ENCODE measurements at places on chromosomes 6 and 20.

GRCh38 chr6:79947191-79948186 is at the start of gene ELOVL4:
TSS of gene ELOVL4 (minus strand) at chr6:79947553. CDS start at chr6:79947279, 274 bp downstream.
- DNase-seq, result no peak

- DNase-seq, result no peak
Measured at GRCh38 chr6:86949771-86950170, 12.4 kb downstream of the HTR1E start.

- DNase-seq, result no peak
Measured at GRCh38 chr6:13278991-13279390, 49.3 kb downstream of the TBC1D7 start.

DNA sequence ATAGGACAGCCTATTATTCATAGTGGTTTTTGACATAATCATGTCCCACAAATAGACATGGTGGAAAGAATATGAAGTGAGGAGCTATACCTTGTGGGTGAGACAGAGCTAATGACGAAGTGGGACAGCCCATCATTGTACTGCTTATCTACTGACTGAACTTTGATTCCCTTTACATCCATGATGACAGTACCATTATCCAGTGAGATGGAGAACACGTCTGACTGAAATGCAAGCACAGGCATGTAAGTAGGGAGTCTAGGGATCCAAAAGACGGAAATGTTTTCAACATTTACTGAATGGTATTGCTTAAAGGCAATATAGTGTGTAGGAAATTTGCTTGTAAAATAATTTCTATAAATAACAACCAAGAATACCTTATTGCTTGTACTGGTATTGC is 43.5 kb downstream of the FAM229B start:
- DNase-seq, result no peak

GRCh38 chr6:34027445-34027936 is 118.4 kb downstream of the GRM4 start:
- no peak for DNase-seq

- no peak for DNase-seq
Measured at GRCh38 chr20:51373713-51374455, 168.6 kb downstream of the NFATC2 start.

DNA sequence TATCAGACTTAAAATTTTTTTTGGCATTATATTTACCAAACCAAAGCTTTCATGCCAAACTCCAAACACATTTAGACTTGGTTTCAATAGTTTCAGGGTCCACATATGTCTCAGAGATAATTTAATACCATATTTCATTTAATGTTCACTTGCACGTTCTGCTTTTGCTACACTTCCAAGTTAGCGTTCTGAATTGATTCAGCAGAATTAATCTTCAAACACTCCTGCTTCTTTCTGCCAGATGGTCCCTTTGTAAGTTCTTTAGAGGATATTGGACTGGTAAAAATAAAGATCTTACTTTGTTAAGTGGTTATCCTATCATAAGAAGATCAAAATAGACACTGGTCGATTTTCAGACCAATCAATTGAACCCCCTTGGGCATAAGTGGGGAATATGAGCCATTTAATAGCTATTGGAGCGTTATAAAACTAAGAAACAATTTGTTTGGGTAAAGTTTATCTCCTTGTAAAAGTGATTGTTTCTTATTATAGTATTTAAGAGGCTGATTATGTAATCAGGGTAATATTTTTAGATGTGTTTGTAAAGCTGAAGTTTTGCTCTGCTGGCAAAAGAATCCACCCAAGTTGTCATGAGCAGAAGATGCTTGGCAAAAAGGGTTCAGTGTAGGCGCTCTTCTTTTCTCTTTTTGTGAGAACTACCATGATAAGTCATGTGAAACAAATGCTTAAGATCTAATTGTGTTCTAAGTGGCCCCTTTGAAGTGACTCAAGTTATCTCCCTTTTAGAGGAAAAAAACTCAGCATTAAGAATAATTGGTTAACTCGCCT is 92.2 kb downstream of the MCHR2 start:
- DNase-seq, result no peak

DNA sequence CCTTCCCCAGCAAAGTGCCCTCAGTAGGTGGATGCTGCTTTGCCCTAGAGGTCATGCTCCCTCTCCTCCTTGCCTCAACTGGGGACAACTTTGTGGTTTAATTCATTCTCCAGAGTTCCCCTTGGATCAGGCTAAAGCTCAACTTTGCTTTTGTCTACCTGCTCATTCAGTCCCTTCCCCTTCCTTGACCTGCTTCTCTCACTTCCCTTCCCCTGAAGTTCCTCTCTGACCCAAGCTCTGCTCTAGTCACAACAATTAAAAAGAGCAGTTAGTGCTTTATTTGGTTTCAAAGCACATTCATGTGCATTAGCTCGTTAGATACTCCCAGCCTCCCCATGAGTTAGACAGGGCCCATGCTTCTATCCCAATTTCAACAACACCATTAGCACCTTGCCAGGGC is 71.3 kb downstream of the DZANK1 start:
- DNase-seq, result no peak

DNA sequence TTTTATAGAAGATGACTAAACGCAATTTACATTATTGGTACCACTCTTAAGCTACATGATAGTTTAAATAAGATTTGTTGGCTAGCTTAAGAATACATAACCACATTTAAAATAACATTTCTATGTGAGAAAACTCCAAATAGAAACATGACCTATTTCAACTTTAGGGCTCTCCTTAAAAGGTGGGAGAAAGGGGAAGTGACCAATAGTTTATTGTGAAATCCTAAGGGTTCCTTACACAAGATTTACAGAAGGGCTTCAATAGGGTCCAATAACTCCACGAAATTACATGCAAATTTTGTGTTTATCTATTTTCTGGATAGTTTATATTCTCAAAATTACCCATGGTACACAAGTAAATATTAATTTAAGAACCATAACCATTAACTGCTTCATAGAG is 91.6 kb upstream of the DST start:
- no peak for DNase-seq

GRCh38 chr6:33197431-33198048 is 2.9 kb downstream of the RXRB start:
- peak; percentile 51 for DNase-seq

- DNase-seq, result no peak
Measured at GRCh38 chr20:37520419-37520955, 563 bp upstream of the NNAT start.

DNA sequence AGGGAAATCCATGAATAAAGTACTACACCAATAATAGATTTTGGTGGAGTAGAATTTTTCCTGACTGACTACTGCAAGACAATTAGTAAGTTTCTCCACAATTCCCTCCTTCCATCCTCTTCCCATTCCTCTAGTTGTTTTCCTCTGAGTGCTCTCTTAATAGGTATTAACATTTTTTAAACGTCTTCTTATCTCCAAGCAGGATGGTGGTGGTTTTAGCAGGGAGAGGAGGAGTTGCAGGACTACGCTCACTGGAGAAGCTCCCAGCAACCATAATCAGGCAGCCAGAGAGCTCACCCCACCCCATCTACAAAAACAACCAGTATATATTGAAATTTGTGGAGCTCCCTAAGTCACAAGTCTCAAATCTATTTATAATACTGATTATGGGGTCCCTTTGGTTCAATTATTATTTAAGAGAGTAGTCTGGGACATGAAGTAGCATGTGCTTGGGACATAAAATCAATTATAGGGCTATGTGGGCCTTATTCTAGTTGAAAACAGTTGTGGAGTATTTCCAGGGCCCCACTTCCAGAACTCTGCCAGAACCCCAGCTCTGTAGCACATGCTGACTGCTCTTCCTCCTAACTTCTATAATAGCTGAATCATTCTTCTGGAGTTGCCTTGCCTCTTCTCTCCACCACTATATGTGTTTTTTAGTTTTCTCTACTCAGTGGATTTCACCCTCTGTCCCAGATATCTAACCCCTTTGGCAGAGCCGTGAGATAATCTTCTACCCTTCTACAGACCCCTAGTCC is 49.8 kb downstream of the MYB start:
- DNase-seq, result no peak

DNA sequence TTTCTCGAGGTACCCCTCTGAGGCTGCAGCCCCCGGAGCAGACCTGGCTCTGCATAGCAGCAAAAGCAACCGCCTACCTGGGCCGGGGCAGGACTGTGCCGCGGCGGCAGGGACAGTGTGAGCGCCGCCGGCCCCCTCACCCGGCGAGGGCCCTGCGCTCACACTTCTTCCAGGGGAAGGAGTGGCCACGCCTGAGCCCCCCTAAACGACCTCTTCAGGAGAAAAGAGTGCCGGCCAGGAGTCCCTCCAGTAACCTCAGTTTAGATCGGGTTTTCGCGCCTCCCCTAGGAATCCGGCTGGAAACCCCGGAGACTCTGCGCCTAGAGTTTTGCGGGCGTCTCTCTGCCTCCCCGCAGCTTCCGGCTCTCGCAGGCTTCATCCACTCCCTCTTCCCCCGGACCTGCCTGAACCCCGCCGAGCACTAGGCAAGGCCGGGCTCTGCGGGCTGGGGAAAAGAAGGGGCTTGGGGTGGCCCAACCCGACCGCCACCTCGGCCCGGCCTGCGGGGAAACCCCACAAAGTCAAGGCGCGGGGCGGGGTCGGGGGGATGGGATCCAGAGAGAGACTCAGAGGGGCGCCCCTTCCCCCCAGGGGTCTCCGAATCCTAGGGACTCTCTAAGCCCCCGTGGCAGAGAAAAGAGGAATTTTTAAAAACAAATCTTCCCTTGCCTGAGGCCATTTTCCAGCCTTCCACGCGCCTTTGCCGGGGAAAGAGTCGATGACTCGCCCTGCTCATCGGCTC is 558 bp downstream of the LINC00237 start:
- no peak for DNase-seq

- DNase-seq, result no peak
Measured at GRCh38 chr6:40888456-40888990, 150.5 kb downstream of the UNC5CL start.

GRCh38 chr6:24255676-24256075 is 102.2 kb downstream of the DCDC2 start:
- DNase-seq, result peak; percentile 50

DNA sequence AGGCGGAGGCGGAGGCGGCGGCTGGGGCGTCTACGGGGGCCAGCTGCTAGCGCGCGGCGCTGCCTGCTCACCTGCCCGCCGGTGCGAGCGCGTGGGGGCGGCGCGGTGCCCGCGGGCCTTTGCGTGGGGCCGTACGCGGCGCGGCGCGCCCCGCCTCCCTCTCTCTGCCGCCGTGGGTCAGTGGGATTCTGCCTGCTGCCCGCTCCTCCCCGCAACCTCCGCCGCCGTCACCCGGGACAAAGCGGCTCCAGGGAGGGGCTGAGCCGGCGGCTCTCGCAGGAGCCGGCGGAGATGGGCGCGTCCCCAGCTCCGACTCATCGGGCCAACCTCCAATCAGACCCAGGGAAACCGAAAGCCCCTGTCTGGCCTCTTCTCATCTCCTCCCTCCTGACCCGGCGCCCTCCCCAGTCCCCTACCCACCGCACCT is at the start of gene RCAN2:
RCAN2 (minus strand) TSS at position 249 of the 427 bp plus-strand sequence.
- DNase-seq, result peak; percentile 60

GRCh38 chr20:46631212-46631869 is 19.9 kb downstream of the SLC13A3 start:
- DNase-seq, result no peak

GRCh38 chr20:31770243-31770642 is 31.2 kb downstream of the TPX2 start:
- no peak for DNase-seq

- DNase-seq, result no peak
Measured at GRCh38 chr6:45476341-45476740, 98.6 kb upstream of the SUPT3H start.

- DNase-seq, result no peak
Measured at GRCh38 chr20:49203011-49203410, 14.9 kb upstream of the STAU1 start.

DNA sequence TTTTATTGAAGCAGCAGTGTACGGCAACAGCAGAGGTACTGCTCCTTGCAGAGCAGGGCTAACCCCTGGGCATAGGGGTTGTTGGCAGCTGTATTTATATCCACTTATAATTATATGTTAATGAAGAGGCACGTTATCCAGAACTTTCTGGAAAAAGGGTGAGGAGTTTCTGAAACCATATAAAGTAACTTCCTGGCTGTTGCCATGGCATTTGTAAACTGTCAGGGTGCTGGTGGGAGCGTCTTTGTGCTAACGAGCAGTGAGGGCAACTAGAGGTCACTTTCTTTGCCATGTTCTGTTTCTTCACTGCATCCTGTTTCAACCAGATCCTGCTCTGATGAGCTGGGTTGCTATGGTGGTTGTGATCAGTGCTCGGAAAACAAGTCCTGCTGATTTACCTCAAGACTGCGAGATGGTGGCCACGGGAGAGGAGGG is 11.1 kb upstream of the ARFGEF2 start:
- no peak for DNase-seq

DNA sequence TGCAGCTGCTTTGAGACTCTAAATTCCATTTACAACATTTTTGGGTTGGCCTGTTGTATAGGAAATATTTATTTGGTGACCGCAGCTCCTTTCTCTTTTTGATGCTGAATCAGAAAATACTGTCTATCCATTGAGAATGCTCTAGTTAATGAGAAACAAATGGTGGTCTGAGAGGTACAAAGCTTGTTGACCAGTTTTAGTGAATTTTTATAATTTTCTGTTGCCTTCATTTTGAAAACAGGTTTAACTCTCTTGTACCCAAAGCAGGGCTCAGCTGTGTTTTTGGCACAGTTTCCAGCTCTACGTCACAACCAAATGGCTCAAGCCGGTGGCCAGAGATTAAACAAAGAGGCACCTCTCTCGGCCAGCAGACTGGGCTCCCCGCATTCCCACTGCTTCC is 113.2 kb downstream of the FNDC1 start:
- DNase-seq, result no peak

DNA sequence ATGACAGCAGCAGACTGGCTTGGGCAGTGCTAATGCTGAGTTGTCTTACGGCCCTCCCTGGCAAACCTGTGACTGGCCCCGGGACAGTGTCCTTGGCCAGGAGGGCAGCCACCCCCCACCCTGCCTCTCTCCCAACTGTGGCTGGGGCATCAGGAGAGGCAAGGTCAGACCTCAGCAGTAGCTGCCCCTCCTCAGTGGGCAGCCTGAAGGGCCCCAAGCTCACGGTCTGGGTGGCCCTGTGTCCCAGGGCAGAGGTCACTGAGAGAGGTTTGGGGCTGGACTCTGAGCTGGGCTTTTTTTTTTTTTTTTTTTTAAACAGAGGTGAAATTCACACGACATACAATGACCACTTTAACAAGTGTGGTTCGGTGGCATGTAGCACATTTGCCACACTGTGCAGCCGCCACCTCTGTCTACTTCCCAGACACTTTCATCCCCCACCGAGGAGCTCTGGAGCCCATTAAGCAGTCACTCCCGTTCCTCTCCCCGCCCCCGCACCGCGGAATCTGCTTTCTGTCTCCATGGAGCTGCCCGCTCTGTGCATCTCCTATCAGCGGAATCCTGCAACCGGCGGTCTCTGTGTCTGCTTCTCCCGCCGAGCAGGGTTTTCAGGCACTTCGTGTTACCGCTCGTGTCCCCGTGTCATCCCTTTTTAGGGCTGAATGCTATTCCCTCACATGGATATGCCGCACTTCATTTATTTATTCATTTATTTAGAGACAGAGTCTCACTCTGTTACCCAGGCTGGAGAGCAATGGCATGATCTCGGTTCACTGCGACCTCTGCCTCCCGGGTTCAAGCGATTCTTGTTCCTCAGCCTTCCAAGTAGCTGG is 67.9 kb upstream of the GATA5 start:
- DNase-seq, result no peak

- DNase-seq, result no peak
Measured at GRCh38 chr6:20840675-20841074, 306.4 kb downstream of the CDKAL1 start.

- no peak for DNase-seq
Measured at GRCh38 chr6:69664551-69664950, 132.3 kb downstream of the LMBRD1 start.

- no peak for DNase-seq
Measured at GRCh38 chr6:146357578-146358430, 185.8 kb upstream of the RAB32 start.
